Activated T-helper 9 cell treated with anti-CD3 and anti-CD28 coated beads, Interleukin-2, amount 50 U/mL, for 16 hours (primary cell): ENCODE measurements at places on chromosomes 4 and X.

DNA sequence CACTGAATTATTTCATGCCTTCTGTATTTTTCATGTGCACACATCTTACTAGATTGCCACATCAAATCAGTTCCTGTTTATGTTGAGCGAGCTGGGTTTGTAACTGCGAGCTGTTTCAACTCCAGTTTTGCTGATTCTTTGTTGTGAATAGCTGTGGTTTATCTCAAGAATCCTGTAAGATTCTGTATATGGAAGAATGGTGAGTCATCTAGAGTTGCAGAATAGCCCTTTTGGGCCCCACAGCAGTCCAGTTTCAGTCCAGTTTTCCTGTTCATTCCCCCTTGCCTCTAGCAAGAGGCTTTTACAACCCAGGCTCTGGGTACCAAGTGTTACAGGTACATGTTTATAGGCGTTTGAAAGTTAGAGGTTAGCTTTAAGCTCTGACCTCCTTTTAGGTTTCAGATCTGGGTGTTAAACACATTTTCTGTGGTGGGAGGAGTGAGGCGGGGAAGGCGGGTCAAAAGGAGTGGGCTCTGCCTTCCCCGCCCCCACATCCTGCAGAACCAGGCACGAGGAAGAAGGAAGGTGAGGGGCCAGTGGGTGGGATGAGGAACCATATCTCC, 32.7 kb downstream of the TBC1D14 start:
- peak; percentile 42 for DNase-seq

DNA sequence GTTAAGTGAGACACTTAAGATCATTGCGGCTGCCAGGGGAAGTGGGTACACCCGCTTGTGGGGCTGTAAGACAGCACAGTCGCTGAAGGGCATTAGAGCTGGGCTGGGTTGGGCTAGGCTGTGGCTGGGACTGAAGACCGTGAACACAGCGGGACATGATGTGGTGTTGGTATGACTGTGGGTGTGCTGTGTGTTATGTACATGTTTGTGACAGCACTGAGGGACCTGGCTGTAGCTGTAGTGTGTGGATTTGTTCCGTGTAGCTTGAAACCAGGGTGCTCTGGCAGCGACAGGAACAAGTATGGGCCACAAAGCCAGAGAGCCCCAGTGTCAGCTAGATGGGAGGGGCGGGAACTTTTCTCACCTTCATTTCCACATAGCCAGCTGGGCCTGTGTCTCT, 82.1 kb downstream of the NHSL2 start:
- no peak for DNase-seq

GRCh38 chr4:120052856-120053255, 13.8 kb downstream of the MAD2L1 start:
- no peak for DNase-seq

DNA sequence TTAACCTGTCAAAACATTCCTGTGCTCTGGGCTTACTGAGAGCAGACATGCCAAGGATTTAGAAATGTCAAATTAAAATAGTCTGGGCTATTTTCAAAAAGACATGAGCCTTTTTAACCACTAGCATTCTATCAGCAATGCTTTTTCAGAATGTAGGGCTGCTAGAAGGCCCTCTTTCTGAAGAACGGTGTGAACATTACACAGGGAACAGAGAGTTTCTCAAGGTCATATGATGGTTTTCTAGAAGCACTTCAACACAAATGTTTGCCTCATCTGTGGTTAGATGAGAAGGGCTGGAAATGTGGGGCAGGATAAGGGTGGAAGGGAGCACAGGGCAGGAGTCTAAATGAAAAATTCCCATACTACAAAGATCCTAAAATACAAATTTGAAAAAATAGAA, 39.3 kb downstream of the GRIA3 start:
- no peak for DNase-seq

- no peak for DNase-seq
Measured at GRCh38 chr4:108385076-108385475, 216.3 kb upstream of the LEF1 start.

- DNase-seq, result no peak
Measured at GRCh38 chr4:98204236-98204553, 57.0 kb upstream of the RAP1GDS1 start.

- no peak for DNase-seq
Measured at GRCh38 chr4:187940299-187940698, 55.3 kb upstream of the ZFP42 start.

DNA sequence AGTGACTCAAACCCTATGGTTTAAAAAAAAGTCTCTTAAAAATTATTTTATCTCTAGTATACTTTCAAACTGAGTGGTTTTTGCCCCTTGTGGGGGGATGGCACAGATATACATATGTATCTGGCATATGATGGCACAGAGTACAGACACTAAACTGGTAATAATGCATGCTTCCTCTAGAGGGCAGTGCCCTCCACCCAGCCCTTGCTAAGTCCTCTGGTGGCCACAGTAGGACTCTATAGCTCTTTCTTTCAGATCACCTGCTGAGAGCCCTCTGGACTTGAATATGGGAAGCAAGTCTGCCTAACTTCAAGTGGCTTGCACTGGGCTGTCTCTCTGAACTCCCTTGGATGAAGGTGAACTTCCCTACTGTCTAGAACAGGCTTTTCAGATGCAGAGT, 66.3 kb downstream of the TSPAN7 start:
- no peak for DNase-seq

DNA sequence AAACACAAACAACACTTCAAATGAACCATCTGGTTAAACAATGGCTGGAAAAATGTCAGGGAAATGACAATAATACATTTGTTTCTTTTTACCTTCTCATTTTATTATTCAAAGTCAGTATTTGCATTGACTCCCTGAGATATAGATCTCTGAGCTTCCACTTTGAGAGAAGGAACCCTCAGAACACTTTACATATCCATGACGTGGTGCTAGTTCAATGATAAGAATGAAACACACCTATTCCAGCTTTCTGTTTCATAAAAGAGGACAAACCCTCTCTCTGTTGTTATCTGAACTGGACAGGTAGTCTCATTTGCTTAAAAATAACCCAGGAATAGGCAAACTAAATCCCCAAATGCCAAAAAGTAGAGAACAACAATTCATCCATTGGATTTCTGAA, 65.3 kb upstream of the CCSER1 start:
- DNase-seq, result no peak

GRCh38 chrX:115036029-115036428, 18.6 kb upstream of the IL13RA2 start:
- DNase-seq, result no peak

- DNase-seq, result no peak
Measured at GRCh38 chr4:56026596-56026995, 77.9 kb downstream of the CEP135 start.

DNA sequence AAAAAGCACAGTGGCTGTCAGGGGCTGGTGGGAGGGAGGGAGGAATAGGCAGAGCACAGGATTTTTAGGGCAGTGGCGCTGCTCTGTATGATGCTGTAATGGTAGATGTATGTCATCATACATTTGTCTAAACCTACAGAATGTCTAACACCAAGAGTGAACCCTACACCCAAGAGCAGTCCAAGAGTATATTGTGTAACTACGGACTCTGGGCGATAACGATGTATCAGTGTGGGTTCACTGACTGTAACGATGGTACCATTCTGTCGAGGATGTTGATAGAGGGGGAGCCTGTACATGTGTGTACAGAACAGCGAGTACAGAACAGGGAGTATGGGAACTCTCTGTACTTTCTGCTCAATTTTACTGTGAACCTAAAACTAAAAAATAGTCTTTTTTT, 76.5 kb downstream of the HAUS3 start:
- DNase-seq, result no peak

GRCh38 chr4:39480902-39481695, 22.2 kb downstream of the LIAS start:
- DNase-seq, result no peak

GRCh38 chrX:12240491-12240890, 102.2 kb downstream of the FRMPD4 start:
- DNase-seq, result no peak

DNA sequence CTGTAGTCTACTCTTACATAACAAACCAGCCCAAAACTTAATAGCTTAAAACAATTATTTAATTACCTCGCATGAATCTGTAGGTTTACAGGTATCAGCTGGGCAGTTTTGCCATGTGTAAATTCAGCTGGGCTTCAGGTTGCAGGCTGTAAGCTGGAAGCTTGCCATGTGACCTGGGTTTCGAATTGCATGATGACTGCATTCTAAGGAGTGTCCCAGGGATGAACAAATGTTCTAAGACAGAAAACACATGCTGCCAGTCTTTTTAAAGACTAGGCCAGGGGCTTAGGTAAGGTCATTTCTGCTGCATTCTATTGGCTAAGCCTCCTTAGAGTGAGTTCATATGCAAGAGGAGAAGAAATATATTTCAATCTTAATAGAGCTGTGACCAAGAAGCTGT, 44.8 kb downstream of the GRIA2 start:
- DNase-seq, result no peak
